Skin of body (tissue), 3 donors: ENCODE measurements at places on chromosomes 13 and 19. TPM values are rescaled to one million over a fixed set of nuclear protein-coding genes. Genes with fewer than 3 reads are reported as not detected.

Gene STAP2
- 25.5 TPM for total RNA-seq

Gene EPN1
- 20.8 TPM for total RNA-seq

Gene ADGRE3
- total RNA-seq = 1.2 TPM

Gene ZNF229
- 8.5 TPM for total RNA-seq

Gene ANKRD24
- total RNA-seq = 0.79 TPM

Gene KIRREL2
- 0.10 TPM for total RNA-seq

Gene LSM4
- 69.0 TPM for total RNA-seq

Gene TRPC4
- 0.69 TPM for total RNA-seq

Gene SLC7A10
- 9.7 TPM for total RNA-seq

Gene ZNF304
- 10.2 TPM for total RNA-seq

Gene DIAPH3
- total RNA-seq = 7.1 TPM

Gene POSTN
- total RNA-seq = 947 TPM

Gene APLP1
- total RNA-seq = 3.0 TPM

Gene OR7D2
- total RNA-seq = not detected

Gene IRGC
- total RNA-seq = not detected

Gene APBA3
- 14.6 TPM for total RNA-seq

Gene C5AR1
- total RNA-seq = 3.3 TPM

Gene IL11
- total RNA-seq = 0.30 TPM

Gene GRIK5
- total RNA-seq = 1.8 TPM

Gene DHDH
- not detected for total RNA-seq

Gene KCNJ14
- 1.2 TPM for total RNA-seq

Gene APOE
- total RNA-seq = 313 TPM

Gene VAV1
- 4.7 TPM for total RNA-seq

Gene SLC25A42
- total RNA-seq = 6.7 TPM

Gene ZNF439
- 8.4 TPM for total RNA-seq

Gene PTGER1
- total RNA-seq = not detected

Gene CEACAM1
- total RNA-seq = 3.5 TPM

Gene EML2
- 20.1 TPM for total RNA-seq

Gene NLRP11
- not detected for total RNA-seq

Gene ZNF888
- total RNA-seq = 4.8 TPM

Gene KIR3DL3
- not detected for total RNA-seq

Gene ZNF730
- total RNA-seq = 6.8 TPM

Gene GRK1
- not detected for total RNA-seq

Gene HSD17B14
- 3.4 TPM for total RNA-seq

Gene DKKL1
- total RNA-seq = not detected

Gene SRRM5
- not detected for total RNA-seq

Gene ICAM4
- 1.1 TPM for total RNA-seq

Gene NLRP4
- not detected for total RNA-seq

Gene GPR18
- 0.20 TPM for total RNA-seq

Gene CEACAM20
- not detected for total RNA-seq
